ENCODE measurements at places on chromosomes 4 and X.

- DNase-seq, result no peak
Measured at GRCh38 chrX:153398275-153398960, 2.7 kb downstream of the PNMA6E start.

- DNase-seq, result no peak
Measured at GRCh38 chr4:1839282-1839681, 16.7 kb downstream of the LETM1 start.

- DNase-seq, result no peak
Measured at GRCh38 chr4:41749631-41750039, 1.1 kb upstream of the PHOX2B start.

DNA sequence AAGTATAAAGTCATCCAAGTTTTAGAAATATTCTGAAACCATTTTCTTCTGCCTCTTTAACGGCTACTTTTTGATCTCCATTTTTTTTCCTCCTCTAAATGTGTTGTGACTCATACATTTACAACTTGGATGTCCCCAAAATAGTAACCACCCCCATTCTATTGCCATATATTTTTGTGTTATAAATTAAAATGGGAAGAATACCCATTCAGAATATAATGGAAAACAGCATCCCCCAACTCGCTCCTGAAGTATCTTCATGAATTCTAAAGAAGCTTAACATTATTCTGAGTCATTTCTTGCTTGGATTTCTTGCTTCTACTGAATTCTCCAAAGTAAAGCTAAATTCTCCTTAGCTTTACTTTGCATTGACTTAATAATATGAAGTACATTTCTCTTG is 92.0 kb upstream of the PTPN13 start:
- no peak for DNase-seq

DNA sequence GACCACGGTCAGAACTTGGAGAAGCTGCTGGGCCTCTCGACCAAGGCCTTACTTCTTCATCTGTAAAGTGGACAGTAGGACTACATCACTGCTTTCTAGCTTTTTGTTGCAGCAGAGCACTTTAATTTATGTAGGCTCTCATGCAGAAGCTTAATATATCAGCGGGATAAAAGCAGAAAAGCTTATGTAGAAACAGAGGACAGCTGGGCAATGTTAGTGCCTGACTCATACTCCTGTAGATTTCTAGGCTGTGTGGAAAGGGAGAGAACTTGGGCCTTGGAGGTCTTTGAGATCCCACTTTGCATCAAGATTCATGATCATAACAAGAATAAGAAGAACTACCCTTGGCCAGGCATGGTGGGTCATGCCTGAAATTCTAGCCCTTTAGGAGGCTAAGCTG is 91.2 kb downstream of the ARHGAP10 start:
- DNase-seq, result no peak

DNA sequence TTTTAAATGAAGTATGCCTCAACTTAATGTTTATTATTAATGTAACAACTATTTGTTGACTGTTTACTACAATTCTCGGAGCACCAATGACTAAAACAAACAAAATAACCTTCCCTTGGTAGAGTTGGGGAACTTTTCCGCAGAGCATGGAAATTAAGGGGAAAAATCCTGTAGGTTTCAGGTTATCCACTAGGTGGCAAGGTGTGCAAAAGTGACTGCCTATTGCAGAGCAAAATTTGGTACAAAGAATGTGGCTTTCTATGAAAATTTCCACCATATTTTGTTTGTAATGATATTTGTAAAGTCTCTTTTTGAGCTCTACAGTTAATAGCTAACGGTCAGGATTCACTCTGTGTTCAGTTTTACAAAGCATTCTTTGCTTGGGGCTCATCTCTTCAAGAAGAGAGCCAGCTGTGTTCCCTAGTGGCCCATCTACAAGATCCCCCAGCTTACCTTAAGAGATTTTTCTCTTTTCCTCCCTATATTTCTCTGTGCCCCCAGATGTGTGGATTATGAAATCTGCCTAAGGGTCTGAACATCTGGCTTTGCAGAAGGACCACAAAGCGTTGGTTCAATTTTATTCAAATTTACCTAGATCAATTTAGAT is 61.1 kb downstream of the FBXO8 start:
- DNase-seq, result no peak

- DNase-seq, result no peak
Measured at GRCh38 chrX:150982235-150982787, 824 bp upstream of the HMGB3 start.
